MG63 (cell line): ENCODE measurements at places on chromosomes 16 and 17. TPM values are rescaled to one million over a fixed set of nuclear protein-coding genes. Genes with fewer than 3 reads are reported as not detected.

DNA sequence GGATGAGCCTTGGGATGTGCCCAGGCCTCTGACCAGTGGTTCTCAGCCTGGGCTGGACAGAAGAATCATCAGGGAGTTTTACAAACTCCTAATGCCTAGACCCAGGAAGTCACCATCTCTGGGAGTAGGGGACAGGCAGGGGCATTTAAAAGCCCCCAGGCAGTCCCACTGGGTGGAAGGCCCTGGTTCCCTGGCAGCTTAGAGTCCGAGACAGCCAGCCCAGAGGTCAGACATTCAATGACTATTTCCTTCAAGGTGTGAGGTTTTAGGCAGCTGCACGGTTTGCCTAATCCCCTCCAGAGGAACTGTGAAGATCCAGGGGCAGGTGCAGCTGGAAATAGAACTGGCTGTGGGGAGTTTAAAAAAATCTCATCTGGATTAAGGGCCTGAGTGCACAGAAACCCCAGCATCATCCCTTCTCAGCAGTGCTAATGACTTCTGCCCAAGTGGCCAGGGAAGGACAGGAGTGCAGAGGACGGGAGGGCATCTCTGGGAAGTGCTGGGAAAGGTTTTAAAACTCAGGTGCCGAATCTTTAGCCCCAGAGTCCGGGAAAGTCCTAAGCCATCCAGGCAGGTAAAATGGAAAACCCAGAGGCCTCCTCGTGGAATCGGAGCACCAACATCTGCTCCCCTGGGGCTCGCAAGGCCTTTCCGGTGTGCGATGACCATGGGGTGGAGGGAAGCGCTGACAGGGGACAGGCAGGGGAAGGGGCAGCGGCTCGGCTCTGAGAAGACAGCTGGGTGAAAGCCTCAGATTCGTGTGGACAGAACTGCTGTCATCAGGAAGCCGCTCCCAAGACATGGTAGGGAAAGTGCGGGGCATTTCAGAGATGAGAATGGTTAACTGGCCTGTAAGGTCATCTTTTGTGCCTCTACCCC is 1.5 kb upstream of the LGALS3BP start:
- DNase-seq: no peak

- no peak for DNase-seq
These were observed 262.3 kb downstream of the STX8 start for GRCh38 chr17:9313346-9313745.

- no peak for DNase-seq
These were observed 33.5 kb downstream of the ABCC6 start for GRCh38 chr16:16189842-16190241.

The PLXDC1 gene
- total RNA-seq: not detected in 2 replicates

- DNase-seq: no peak
These were observed 6.8 kb downstream of the CACNG1 start for GRCh38 chr17:67051155-67051538.

The MMP25 gene
- not detected in 2 replicates for total RNA-seq

GRCh38 chr16:2243781-2244180 is 7.5 kb downstream of the DNASE1L2 start:
- no peak for DNase-seq

DNA sequence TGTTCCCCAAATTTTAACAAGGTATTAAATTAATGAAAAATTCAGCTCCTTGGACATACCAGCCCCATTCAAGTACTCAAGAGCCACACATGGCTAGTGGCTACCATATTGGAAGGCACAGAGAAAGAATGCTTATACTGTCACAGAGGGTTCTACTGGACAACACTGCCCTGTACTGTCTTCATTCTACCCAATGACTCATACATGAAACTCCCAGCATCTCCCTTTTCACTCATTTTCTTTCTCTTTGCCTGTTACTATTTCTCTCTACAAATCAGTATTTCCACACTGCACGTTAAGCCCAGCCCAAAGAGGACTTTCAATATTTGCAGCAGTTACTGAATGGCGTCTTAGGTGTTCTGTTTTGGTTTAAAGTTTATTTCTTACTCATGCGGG is 72.1 kb upstream of the RCVRN start:
- no peak for DNase-seq

The SLFN14 gene
- not detected in 2 replicates for total RNA-seq

GRCh38 chr17:79870540-79870939 is 31.3 kb upstream of the CBX4 start:
- no peak for DNase-seq

- no peak for DNase-seq
These were observed 16.7 kb downstream of the IL34 start for GRCh38 chr16:70662991-70663523.

DNA sequence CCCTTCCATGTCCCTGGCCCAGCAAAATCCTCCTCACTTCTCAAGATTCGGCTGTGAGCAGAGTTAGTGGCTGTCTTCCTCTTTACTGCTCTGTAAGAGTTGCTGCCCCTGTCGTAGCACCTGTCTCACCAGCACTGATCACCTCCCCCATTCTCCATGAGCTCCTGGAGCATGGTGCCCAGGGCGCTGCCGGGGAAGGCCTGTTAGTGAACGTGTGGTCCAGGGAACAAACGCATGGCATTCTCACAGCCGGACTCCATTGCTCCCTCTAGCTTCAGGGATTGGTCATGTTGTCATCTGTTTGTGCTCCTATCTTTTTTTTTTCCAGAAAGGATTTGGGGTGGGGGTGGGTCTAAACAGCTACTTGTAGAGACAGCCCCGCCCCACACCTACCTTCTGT is 141.2 kb downstream of the CMIP start:
- no peak for DNase-seq

The CES3 gene
- total RNA-seq: 1.3 and 1.9 TPM in 2 replicates

The KREMEN2 gene
- 0.26 and 1.0 TPM in 2 replicates for total RNA-seq

The ZKSCAN2 gene
- 2.2 and 2.6 TPM in 2 replicates for total RNA-seq

GRCh38 chr16:56295059-56295665 is 103.9 kb downstream of the GNAO1 start:
- DNase-seq: no peak
